Aorta (tissue), 5 donors: ENCODE measurements at places on chromosomes 2 and 18. TPM values are rescaled to one million over a fixed set of nuclear protein-coding genes. Genes with fewer than 3 reads are reported as not detected.

DNA sequence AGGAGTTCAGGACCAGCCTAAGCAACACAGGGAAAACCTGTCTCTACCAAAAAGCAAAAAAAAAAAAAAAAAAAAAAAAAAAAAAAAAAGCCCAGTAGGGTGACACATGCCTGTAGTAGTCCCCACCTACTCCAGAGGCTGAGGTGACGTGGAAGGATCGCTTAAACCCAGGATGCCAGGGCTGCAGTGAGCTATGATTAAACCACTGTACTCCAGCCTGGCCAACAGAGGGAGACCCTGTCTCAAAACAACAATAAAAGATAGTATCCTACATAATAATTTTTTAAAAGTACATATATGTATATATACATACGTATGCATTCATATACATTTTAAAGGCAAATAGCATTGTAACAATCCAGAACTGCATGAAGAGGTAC is 51.7 kb downstream of the SOS1 start:
- DNase-seq = no peak

DNA sequence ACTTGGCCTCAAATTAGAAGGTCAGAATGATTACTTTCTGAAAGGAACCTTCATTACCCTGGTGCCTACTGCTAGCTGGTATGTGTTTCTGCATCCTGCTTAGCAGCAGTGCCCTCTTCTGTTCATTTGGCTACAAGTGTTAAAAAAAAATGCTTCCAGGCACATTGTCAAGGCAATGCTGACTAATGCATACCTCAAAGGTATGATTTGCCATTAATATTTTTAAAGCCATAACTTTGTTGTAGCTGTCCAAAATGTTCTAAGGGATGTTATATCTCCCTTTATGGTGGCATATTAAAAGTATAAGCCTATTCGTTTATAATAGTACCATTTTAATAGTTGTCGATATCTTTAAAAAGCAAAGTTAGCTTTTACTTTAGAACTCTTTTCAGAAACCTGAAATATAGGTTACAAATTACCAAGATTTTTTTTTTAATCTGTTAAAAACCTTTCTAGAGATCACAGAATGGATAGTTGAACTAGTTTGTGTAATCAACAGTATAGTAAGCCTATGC is 52.0 kb upstream of the FAM171B start:
- no peak for DNase-seq

DNA sequence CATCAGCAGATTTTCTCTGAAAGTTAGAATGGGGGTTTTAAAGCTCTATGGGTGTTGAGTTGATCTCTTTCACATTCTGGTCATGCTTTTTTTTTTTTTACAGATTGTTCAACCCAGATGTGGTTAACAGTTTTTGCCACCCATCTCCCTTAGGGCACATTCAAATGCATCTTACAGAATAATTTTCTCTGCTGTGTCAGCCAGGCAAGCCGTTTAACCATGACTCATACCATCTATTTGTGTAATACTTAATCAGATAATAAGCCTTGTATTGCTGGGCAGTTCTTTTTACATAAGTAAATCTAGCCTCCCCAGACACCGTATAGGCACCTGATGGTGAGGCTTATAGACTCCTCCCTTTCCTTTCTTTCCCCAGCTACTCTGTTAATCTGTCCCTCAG is 62.0 kb downstream of the TGIF1 start:
- no peak for DNase-seq

Gene GPR17
- 3.7 TPM for polyA plus RNA-seq

DNA sequence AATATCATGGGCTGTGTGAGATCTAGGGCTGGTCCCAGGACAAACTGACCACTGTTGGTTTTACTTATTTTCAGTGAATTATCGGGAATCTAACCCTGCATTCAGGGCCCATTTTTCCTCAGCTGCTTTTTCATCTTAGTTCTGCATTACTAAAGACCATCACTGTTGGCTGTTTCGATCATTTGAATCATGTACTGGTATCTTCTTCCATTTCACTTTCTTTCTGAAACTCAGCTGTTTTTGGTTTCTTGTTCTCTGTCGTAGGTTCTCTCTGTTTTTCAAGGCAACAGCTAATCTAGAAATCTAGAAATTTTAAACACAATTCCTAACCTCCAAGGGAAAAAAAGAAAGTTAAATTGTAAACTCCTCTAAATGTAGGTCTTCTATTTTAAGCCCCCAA is 159.9 kb upstream of the SESTD1 start:
- DNase-seq = no peak

Gene LRP1B
- polyA plus RNA-seq = not detected

DNA sequence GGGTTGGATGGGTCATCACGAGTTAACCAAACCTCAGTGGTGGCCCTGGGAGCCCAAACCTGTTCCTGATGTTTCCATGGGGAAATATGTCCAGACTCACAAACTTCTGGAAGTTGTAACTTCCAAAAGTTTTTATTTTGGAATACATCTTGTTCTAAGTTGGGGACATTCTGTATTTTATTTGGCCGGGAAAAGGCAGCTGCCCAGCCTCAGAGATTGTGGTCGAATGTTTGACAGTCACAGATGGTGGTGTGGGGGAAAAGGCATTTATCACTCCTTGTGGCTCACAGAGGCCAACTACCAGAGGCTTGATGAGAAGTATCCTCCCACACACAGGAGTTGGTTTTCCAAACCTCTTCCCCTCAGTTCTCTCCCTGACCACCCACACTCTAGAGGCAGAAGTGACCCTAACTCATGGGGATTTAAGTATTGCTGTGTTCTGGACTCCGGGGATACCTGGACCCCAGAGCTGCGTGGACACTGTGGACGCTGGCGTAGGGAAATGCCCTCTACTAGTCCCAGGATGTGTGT is 124.7 kb upstream of the PPP1CB start:
- DNase-seq = no peak

GRCh38 chr2:120520929-120521912 is 175.3 kb downstream of the INHBB start:
- DNase-seq = no peak

- no peak for DNase-seq
Observed at GRCh38 chr18:28208268-28208667, 31.3 kb upstream of the CDH2 start.

Gene CIB4
- polyA plus RNA-seq = not detected

GRCh38 chr18:58965291-58966004 is 100.8 kb downstream of the ZNF532 start:
- no peak for DNase-seq

- peak; percentile 32 for DNase-seq
Observed at GRCh38 chr2:128513116-128513960, 194.7 kb upstream of the HS6ST1 start.

GRCh38 chr2:233356546-233357308 is 2.4 kb downstream of the DGKD start:
- no peak for DNase-seq

Gene C2orf69
- polyA plus RNA-seq = 4.3 TPM

GRCh38 chr2:130749641-130750040 is 5.7 kb upstream of the AMER3 start:
- no peak for DNase-seq

DNA sequence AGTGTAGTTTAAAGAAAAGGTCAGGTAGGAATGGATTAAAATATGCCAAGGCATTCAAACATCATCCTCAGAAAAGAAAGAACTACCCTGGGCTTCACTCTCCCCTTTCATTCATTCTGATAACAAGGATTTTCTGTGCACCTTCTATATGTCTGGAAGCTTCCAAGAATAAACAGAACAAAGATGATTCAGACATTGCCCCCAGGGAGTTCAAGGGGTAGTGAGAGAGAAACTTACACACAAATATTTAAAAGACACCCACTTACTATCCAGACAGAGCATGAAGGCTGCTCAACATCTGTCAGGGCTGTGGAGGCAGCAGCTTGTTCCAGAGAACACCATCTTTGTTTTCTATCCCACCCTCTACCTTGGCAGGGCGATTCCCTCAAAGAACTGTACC is 140.5 kb downstream of the ALK start:
- DNase-seq = no peak
